PC-3 (cell line): ENCODE measurements at places on chromosomes 3 and 15. TPM values are rescaled to one million over a fixed set of nuclear protein-coding genes. Genes with fewer than 3 reads are reported as not detected.
A peak's percentile ranks its signal among the peaks of the same experiment; 100 is the strongest.

- H3K27ac ChIP-seq: no peak overlapping the region
- no peak overlapping the region for H3K4me3 ChIP-seq
- no peaks in the 10 kb centered on the region for H3K4me1 ChIP-seq
- H3K36me3 ChIP-seq: no peaks in the 10 kb centered on the region
Measured at GRCh38 chr15:47296881-47297280, 420.4 kb upstream of the SEMA6D start.

GRCh38 chr3:4149296-4149695 lies 153.9 kb upstream of the SETMAR start:
- H3K27me3 ChIP-seq: no peaks in the 10 kb centered on the region
- no peaks in the 10 kb centered on the region for H3K36me3 ChIP-seq
- H3K4me3 ChIP-seq: no peak overlapping the region
- no peaks in the 10 kb centered on the region for H3K4me1 ChIP-seq

- peak; percentile 55 for DNase-seq
- 0 out of 2 replicates have a peak, but pooled peaks cover 3% of the 10 kb centered on the region for H3K36me3 ChIP-seq
- H3K27me3 ChIP-seq: no peaks in the 10 kb centered on the region
- H3K4me1 ChIP-seq: peaks cover 23% of the 10 kb centered on the region
Measured at GRCh38 chr3:15858547-15859506, 61.0 kb upstream of the ANKRD28 start.

- no peaks in the 10 kb centered on the region for H3K36me3 ChIP-seq
- peaks cover 10% of the 10 kb centered on the region; the same call in 1 of the 2 replicates for H3K27me3 ChIP-seq
- no peak overlapping the region for H3K27ac ChIP-seq
- H3K4me3 ChIP-seq: no peak overlapping the region
- DNase-seq: no peak
Measured at GRCh38 chr15:44910981-44911625, 45.4 kb upstream of the TERB2 start.

DNA sequence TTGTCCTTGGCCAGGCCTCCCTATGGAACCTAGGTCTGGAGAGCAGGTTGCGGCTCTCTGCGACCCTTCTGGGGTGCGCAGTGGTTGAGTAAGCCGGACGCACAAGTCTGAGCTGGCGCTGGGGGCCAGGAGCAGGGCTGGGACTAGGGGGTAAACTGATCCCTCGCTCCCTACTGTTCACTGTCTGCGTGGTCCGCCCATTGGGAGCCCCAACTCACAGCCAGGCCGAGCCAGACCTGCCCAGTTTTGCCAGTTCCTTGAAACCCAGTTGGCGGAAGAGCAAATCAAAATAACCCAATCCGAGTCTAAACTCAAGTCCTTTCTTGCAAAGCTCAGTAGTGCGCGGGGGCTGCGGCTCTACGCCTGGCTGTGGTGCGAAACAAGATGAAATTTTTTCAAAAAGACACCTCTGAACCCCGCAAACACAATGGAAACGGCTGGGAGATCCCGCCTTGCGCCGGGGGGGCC lies 17.5 kb downstream of the RGMA start:
- DNase-seq: no peak
- H3K36me3 ChIP-seq: no peaks in the 10 kb centered on the region
- peaks cover 15% of the 10 kb centered on the region; the same call in 1 of the 2 replicates for H3K4me1 ChIP-seq
- no peak overlapping the region for H3K27ac ChIP-seq

The VILL gene
- total RNA-seq: 0.44 and 1.8 TPM in 2 replicates

The OXTR gene
- 21.5 and 23.1 TPM in 2 replicates for total RNA-seq
